Cardiac ventricle fibroblast (primary cell): ENCODE measurements at places on chromosomes 5 and 9. TPM values are rescaled to one million over a fixed set of nuclear protein-coding genes. Genes with fewer than 3 reads are reported as not detected.

HRH2 gene
- not detected in 2 replicates for total RNA-seq

RUFY1 gene
- 35.3 and 39.3 TPM in 2 replicates for total RNA-seq

SLC36A2 gene
- not detected in 2 replicates for total RNA-seq

NDST1 gene
- total RNA-seq: 98.7 and 108 TPM in 2 replicates

LURAP1L gene
- 2.5 and 4.5 TPM in 2 replicates for total RNA-seq

SLC34A1 gene
- total RNA-seq: not detected in 2 replicates

ACSL6 gene
- total RNA-seq: not detected in 2 replicates

TMEM232 gene
- total RNA-seq: 1.0 and 5.1 TPM in 2 replicates

P4HA2 gene
- total RNA-seq: 72.7 and 74.6 TPM in 2 replicates

LCN15 gene
- total RNA-seq: not detected in 2 replicates

C9orf152 gene
- total RNA-seq: not detected in 2 replicates

NUDCD2 gene
- 3.6 and 6.6 TPM in 2 replicates for total RNA-seq
